ENCODE measurements at places on chromosomes 7 and 10.

DNA sequence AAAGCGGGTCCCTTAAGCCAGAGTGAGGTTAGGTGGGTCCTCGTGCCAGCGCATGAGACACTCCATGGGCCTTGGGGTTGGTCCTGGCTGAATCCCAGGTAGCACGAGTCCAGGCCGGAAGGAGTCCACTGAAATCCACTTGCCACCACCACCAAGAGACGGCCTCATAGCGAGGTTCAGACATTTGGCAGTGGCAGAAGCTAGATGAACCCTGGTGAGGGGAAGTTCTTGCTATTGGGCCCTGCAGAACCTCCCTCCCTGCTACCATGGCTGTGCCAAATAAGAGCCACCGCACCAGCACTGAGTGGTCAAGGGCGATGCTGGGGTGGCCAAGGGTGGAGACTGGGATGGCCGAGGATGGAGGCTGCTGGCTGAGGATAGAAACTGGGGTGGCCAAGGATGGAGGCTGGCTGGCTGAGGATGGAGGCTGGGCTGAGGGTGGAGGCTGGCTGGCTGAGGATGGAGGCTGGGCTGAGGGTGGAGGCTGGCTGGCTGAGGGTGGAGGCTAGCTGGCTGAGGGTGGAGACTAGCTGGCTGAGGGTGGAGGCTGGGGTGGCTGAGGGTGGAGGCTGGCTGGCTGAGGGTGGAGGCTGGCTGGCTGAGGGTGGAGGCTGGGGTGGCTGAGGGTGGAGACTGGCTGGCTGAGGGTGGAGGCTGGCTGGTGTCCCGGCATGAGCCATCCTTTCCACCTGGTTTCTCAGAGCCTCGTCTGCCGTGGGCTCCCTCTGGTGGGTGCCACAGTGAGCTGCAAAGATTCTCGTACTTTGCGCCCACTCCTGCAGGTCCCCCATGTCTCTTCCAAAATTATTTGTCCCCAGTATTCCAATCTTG lies 88.2 kb downstream of the ELFN1 start:
- peak; percentile 60 for DNase-seq

GRCh38 chr10:89475591-89475998 lies 59.8 kb downstream of the SLC16A12 start:
- no peak for DNase-seq

DNA sequence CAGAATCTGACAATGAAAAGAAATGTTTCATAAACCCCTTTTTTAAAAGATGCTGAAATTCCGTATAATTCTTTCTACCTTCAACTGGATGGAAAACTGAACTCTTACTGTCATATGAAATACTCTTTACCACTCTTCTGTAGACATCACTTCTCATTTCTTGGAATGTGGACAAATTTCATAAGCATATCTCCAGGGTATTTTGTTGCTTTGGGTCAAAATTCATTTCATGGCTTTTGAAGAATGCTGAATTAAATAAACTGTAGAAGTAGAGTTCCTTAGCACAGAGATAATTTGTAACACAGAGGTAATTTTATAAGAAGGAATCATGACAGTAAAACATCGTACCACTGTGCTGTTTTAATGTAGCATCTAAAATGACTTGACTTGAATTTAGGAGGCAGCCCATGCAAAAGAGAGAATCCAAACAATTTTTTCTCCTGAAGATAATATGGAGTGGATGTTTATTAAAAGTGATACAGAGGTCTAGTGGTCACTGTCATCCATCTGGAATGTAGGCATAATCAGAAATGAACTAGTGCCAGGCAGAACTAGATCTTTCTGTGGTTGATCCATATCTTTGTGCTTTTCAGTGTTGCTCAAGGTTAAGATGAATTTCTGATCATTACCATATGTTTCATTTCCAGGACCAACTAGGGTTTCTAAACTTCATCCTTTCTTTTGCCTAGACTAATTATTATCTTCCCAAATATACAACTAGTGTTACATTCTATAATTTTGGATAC lies 492.0 kb downstream of the KIF20B start:
- no peak for DNase-seq

GRCh38 chr10:121240556-121240955 lies 357.7 kb downstream of the FGFR2 start:
- DNase-seq = no peak

DNA sequence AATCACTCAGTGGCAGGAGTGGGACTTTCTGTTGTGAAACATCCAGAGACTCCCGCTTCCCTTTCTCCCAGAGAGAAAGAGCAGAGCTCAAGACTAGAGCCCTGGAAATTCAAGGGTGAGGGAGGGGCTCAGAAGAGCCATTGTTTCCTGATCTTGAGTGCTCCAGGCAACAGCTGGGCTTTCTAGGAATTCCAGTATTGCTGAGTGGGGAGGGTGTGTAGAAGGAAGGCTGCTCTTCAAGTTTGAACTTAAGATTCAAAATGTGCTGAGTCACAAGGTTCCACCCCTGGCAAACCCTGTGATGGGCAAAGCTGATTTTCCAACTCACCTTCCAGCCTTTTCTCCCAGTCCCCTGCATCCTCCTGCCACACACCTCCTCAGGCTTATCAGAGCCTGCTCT lies 42.3 kb upstream of the MSRB2 start:
- DNase-seq = peak; percentile 89

- DNase-seq = no peak
Measured at GRCh38 chr7:44740055-44740454, 8.6 kb upstream of the ZMIZ2 start.

- DNase-seq = no peak
Measured at GRCh38 chr10:128704716-128705115, 578.5 kb upstream of the MKI67 start.

GRCh38 chr7:33901199-33901598 lies 4.1 kb upstream of the BMPER start:
- no peak for DNase-seq

DNA sequence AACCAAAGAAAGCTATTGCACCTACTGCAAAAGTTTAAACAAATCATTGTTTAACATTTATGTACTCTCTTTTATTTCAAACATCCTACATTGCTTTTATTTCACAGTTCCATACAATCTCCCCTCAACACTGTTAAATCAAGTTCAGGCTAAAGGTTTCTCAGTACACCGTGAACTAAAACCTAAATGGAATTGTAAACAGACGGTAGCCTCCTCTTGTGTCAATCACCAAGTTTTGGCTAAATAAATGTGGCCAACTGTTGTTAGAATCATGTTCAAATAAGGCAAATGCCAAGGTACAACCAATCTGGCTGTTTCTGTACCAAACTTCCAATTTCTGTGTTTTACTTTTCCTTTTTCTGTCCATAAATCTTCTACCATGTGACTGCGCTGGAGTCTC lies 723.7 kb upstream of the LRRTM3 start:
- DNase-seq = no peak

DNA sequence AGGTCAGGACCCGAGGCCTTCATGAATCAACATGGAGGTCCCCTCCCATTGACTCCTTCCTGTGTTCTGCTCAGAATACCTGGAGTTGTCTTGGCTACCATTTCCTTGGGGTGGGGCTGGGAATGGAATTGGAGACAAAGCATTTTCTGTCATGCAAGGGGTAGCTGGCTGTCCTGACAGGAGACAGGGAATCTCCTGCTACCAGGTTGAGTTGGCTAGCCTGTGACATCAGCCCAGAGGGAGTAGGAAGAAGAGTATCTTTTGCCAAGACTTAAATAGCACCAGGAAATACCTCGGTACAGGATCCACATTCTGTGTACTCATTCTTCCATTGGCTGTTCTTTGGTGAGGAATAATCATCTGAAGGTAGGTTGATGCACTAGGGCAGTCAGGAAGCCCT lies 4.9 kb downstream of the ZDHHC16 start:
- DNase-seq = no peak

GRCh38 chr10:34121125-34121753 lies 693.9 kb downstream of the PARD3 start:
- DNase-seq = no peak

DNA sequence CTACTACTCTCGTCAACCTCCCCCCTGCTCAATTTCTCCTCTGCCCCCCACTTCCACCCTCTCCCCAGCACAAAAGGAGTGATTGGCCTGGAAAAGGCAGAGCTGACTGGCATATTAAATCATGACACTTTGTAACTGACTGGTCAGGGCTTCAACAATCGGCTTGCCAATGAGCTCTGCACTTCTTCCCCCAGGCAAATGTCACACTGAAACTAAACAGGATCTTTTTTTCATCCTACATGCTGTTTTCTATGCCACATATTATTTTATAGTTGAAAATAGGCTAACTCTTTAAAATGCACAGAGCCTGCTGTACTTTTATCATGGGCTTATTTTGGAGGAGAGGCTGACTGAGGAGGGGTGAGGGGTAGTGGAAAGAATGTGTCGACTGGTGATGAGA lies 295.2 kb downstream of the TCF7L2 start:
- no peak for DNase-seq

- DNase-seq = no peak
Measured at GRCh38 chr10:61464461-61465170, 11.4 kb upstream of the TMEM26 start.

DNA sequence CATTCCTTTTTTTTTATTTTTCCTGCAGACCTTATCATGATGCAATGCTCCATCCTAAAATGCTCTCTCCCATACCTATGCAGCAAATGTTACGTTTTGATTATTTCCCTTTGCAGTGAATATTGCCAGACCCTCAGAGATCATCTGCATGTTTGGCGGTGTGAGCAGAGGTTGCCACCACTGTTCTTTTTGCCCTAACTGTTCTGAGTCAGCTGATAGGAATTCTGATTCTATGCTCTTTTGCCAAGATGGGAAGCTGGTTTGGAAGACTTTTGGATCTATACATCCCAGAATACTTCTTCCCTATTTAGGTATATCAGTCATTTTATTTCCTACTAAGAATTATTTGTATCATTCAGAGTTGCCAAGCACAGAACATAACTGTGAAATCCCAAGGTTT lies 130.5 kb downstream of the KLF6 start:
- no peak for DNase-seq

DNA sequence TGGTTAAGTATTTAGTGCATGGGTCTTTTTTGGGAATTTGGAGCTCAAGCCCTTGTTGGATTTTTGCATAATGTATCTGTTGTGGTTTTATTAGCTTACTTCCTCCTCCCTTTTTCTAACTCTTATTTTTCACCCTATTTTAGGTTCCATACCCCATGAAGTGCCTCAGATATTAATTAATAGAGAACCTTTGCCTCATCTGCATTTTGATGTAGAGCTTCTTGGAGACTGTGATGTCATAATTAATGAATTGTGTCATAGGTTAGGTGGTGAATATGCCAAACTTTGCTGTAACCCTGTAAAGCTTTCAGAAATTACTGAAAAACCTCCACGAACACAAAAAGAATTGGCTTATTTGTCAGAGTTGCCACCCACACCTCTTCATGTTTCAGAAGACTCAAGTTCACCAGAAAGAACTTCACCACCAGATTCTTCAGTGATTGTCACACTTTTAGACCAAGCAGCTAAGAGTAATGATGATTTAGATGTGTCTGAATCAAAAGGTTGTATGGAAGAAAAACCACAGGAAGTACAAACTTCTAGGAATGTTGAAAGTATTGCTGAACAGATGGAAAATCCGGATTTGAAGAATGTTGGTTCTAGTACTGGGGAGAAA lies 28.0 kb downstream of the SIRT1 start:
- no peak for DNase-seq

- peak; percentile 62 for DNase-seq
Measured at GRCh38 chr10:92839191-92840085, 8.9 kb upstream of the EXOC6 start.

- DNase-seq = no peak
Measured at GRCh38 chr10:74432841-74433594, 282.0 kb downstream of the ADK start.

DNA sequence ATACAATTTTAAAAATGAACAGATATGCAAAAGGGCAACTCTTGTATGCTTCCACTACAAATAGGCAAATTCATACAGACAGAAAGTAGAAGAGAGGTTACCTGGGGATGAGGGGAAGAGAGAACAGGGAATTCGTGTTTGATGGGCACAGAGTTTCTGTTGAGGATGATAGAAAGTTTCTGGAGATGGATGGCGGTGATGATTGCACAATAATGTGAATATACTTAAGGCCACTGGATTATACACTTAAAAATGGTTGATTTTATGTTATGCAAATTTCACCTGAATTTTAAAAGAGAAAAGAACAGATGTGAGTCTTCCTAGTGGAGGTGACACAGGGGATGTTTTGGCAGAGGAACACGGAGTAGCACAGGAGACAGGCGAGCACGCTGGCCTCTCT lies 89.3 kb downstream of the TEX36 start:
- DNase-seq = no peak

DNA sequence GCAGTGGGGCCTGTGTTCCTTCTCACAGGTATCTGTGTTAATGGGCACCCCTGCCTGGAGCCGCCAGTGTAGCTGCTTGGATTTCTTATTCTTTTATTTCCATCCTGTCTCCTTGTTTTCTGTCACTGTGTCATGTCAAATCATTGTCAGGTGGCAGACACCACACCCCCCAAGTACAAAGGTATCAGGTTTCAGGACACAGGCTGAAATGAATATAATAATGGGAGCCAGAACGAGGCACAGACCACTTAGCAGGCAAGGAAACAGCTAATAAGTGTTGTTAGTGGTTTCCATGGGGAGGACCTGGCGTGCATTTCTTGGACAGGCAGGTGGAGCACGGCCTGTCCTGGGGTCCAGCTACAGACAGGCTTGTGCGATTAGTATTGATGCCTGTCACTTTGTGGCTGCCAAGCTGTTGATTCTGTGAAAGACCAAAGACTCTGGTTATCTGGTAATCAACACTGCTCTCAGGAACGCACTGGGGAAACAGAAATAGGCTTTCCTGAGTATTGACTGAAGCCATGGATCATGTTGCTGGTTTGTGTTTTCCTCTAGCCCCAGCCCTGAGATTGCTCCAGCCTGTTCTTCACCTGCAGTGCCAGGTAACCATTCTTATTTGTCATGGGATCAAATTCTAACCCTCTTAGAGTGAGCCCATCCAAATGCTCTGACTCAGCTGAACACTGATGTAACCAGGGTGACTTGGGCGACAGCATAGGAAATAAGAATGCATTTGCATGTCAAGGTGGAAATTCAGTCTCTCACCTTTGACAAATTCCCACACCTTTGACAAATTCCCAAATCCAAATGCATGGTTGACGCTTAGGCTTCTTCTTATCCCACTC lies 1002.0 kb downstream of the LRMDA start:
- peak; percentile 67 for DNase-seq

DNA sequence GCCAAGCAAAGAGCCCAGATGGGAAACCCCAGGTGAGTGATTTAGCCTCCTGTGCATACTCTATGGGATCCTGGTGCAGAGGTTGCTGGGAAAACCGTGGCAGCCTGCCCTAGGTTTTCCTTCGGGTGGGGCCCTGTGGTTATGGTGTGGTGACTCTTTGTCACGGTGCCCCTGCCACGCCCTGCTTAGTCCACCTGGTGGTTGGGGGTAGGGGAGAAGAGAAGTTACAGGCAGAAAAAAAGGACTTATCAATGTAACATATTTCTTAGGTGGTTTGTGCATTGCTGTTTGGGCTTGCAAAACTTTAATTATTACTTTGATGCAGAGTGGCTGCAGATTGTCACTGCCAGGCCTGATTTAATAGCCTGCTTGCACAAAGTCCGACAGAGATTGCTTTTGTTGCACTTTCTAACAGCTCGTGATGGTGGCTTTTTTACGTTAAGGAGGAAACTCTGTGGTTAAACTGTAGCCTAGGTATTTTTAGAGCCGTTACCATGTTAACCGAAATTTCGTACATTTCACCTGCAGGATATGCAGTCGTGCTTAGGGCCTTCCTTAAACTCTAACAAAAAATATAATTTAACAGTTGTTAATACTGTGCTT lies 197.4 kb downstream of the RNLS start:
- DNase-seq = no peak

- DNase-seq = no peak
Measured at GRCh38 chr7:142152076-142152475, 40.6 kb downstream of the MGAM2 start.

- no peak for DNase-seq
Measured at GRCh38 chr7:1422512-1423263, 36.6 kb downstream of the MICALL2 start.
